ENCODE measurements at places on chromosomes 6 and 20. TPM values are rescaled to one million over a fixed set of nuclear protein-coding genes. Genes with fewer than 3 reads are reported as not detected.

DNA sequence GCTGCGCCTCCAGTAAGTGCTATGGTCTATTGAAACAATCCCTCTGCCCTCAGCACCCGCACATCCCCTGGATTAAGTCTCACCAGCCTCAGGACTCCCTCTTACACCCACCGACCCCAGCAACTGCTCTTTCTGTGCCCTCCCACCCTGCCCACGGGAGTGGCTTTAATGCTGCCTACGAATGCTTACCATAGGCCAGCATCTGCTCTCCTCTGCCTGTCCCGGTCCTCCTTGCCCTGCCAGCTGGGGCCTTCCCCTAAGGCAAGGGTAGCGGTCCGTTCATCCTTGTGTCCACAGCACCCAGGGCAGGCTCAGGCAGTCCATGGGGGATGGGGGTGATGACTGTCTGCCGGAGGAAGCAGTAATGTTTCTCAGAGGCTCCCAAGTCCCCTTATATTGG lies 4.1 kb downstream of the EBF4 start:
- no peak for DNase-seq
- no peak overlapping the region for H3K27ac ChIP-seq
- H3K4me3 ChIP-seq = no peak overlapping the region
- H3K36me3 ChIP-seq = no peaks in the 10 kb centered on the region

GRCh38 chr6:88238901-88239300 lies 72.8 kb upstream of the CNR1 start:
- H3K27ac ChIP-seq = no peak overlapping the region
- DNase-seq = no peak
- no peaks in the 10 kb centered on the region for H3K36me3 ChIP-seq
- no peak overlapping the region for H3K4me3 ChIP-seq

GRCh38 chr6:33885132-33886057 lies 81.6 kb upstream of the MLN start:
- H3K27ac ChIP-seq = no peak overlapping the region
- no peaks in the 10 kb centered on the region for H3K36me3 ChIP-seq
- no peak overlapping the region for H3K4me3 ChIP-seq
- peaks cover 2% of the 10 kb centered on the region for H3K4me1 ChIP-seq
- DNase-seq = no peak

GRCh38 chr6:113432521-113433334 lies 424.4 kb upstream of the MARCKS start:
- no peaks in the 10 kb centered on the region for H3K27me3 ChIP-seq
- no peak for DNase-seq
- no peak overlapping the region for H3K27ac ChIP-seq
- no peak overlapping the region for H3K4me3 ChIP-seq
- H3K36me3 ChIP-seq = no peaks in the 10 kb centered on the region

DNA sequence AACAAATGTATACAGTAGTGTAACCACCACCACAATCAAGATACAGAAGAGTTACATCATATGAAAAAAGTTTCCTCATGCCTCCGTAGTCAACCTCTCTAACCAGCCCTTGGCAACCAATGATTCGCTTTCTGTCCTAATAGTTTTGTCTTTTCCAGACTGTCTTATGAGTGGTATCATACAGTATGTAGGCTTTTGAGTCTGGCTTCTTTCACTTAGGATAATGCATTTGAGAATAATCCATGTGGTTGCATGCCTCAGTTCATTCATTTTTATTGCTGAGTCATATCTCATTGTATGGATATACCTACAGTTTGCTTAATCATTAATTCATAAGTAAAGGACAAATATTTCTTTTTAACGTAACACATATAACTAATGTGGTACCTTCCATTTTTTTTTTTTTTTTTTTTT lies 86.4 kb upstream of the RIPOR2 start:
- H3K27ac ChIP-seq = no peak overlapping the region
- H3K27me3 ChIP-seq = no peaks in the 10 kb centered on the region
- H3K36me3 ChIP-seq = no peaks in the 10 kb centered on the region
- no peaks in the 10 kb centered on the region for H3K4me1 ChIP-seq

DNA sequence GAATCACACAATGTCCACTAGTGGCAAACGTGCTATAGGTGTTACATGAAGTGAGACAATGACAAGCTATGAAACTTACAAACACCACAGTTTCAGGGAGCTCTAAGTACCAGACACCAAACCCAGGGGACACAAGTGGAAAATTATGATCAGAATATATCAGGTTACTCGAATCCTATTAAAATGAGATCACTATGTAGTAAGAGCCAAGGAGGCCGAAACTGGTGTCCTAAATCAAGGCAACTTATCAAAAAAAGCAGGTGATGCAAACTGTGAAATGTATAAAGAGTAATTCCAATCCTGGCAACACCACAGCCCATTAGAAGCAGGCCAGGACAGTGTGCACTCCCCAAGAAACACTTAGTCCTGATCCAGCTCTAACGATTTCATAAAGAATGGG lies 100.3 kb downstream of the ARHGAP18 start:
- no peaks in the 10 kb centered on the region for H3K4me1 ChIP-seq
- no peaks in the 10 kb centered on the region for H3K27me3 ChIP-seq
- no peak overlapping the region for H3K27ac ChIP-seq
- H3K4me3 ChIP-seq = no peak overlapping the region
- no peak for DNase-seq
- H3K36me3 ChIP-seq = no peaks in the 10 kb centered on the region

DNA sequence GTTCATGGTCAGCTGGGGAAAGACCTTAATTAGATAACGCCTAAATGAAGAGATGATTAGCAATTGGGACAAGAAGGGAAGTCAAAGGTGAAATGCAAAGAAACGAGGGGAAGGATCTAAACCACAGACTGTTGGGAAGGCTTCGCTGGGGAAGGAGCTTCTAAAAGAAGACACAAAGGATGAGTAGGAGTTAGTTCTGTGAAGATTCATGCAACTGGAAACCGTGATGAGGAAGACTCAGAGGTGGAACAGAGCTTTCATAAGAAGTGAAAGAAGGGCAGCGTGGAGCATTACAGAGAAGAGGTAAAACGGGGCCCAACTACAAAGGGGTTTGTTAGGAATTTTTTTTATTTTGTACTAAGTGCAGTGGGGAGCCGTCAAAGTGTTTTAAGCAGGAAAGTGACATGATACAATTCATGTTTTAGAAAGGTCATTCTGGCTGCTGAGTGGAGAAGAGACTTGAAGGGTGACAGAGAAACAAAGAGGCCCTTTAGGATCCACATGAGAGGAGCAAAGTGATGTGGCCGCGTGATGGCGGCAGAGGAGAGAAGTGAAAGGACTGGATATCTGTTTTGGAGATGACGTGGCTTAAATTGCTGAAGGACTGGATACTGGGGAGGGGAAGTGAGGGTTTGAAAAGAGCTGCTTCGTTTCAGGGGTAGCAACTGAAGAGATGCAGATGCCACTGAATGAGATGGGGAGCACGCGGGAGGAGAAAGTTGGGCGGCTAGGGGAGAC lies 33.6 kb downstream of the TTI1 start:
- H3K36me3 ChIP-seq = peaks cover 15% of the 10 kb centered on the region
- no peak for DNase-seq
- H3K4me1 ChIP-seq = peaks cover 18% of the 10 kb centered on the region
- H3K27ac ChIP-seq = no peak overlapping the region

DNA sequence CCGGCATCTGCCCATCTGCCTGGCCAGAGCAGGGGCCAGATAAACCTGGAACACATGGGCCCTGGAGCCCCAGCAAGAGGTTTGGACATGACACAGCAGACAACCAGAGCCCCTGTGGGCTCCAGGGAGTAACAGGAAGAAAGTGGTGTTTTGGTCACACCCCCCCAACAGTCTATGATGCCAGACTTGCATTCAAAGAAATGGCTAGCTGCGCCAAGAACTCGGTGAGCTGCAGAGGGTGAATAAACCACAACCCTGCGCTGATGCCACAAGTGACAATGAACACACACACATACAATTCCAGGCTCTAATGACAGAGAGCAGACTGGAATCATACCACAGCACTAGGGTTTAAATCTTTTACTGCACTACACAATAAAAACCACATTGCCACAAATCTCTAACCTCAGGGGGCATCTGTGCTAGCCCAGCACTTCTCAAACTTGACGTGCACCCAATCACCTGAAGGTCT lies 34.0 kb downstream of the TRERF1 start:
- H3K27ac ChIP-seq = no peak overlapping the region
- H3K4me1 ChIP-seq = peaks cover 2% of the 10 kb centered on the region
- no peaks in the 10 kb centered on the region for H3K36me3 ChIP-seq

- DNase-seq = no peak
- no peak overlapping the region for H3K27ac ChIP-seq
These were observed 15.0 kb upstream of the GMNN start for GRCh38 chr6:24759718-24760117.

DNA sequence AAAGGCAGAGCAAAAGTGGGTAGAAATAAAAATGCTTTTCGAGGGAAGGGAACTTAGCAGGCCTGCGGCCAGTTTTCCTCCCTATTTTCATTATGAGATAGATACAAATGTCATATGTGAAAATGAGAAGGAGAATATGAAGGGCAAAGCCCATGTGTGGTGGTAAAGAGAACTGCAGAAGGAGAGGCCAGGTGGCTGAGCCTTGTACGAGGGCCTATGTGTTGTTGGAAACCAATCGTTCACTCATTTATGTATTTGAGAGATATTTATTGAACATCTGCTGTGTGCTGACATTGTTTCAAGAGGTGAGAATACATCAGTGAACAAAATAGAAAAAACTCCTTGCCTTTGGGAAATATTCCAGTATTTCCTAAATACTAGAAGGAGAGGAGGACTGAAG lies 147.7 kb downstream of the SH3BGRL2 start:
- no peak for DNase-seq
- no peaks in the 10 kb centered on the region for H3K27me3 ChIP-seq
- H3K4me3 ChIP-seq = no peak overlapping the region
- H3K36me3 ChIP-seq = no peaks in the 10 kb centered on the region
- no peaks in the 10 kb centered on the region for H3K4me1 ChIP-seq
- no peak overlapping the region for H3K27ac ChIP-seq

DNA sequence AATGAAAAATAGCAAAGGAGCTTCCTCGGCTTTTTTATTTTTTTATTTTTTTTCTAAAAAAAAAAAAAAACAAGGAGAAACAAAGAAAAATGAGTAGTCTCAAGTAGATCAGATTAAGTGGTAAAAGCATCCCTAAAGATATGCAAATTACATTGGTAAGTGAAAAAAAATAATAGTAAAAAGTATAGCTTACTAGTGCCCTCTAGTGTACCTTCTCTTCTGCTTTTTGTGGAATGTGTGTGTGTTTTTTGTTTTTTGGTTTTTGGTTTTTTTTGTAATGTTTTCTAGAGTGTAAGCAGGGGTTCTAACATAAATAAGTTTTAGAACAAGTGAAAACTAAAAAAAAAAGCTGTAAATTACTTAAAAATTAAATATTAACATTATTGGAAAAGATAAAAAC lies 1062.0 kb downstream of the HACE1 start:
- no peak for DNase-seq
- H3K4me3 ChIP-seq = no peak overlapping the region
- H3K36me3 ChIP-seq = no peaks in the 10 kb centered on the region
- no peaks in the 10 kb centered on the region for H3K27me3 ChIP-seq
- no peaks in the 10 kb centered on the region for H3K4me1 ChIP-seq
- H3K27ac ChIP-seq = no peak overlapping the region

DNA sequence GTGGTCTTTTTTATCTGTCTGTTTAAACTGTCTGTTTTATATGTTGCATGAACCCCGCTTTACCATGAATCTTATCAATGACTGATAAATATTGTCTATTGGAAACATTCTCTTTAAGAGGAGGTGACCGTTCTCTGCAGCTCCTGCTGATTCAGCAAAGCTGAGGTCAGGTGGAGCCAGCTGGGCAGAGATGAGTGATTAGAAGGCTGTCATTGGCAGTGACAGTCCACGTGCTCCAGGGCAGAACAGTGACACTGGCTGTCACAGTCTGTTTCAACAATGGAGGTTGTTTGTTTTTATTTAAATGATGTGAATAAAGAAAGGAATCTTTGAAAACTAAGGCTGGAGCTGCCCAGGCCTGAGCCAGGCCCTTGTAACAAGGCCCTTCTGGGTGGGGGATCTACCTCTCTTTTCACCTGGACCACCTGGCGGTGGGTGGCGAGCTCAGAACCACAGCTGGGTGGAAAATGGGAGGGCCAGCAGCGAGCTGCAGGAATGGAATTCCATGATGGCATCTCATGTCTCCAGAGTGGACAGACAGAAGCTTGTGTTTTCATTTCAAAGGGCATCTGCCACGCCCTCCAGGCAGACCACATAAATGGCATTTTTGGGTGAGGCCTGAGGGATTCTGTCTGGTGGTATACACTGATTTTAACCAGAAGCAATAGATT lies 12.6 kb downstream of the SYNJ2 start:
- peaks cover 2% of the 10 kb centered on the region for H3K36me3 ChIP-seq
- no peak for DNase-seq
- no peak overlapping the region for H3K27ac ChIP-seq
- no peaks in the 10 kb centered on the region for H3K27me3 ChIP-seq
- peaks cover 14% of the 10 kb centered on the region for H3K4me1 ChIP-seq

DNA sequence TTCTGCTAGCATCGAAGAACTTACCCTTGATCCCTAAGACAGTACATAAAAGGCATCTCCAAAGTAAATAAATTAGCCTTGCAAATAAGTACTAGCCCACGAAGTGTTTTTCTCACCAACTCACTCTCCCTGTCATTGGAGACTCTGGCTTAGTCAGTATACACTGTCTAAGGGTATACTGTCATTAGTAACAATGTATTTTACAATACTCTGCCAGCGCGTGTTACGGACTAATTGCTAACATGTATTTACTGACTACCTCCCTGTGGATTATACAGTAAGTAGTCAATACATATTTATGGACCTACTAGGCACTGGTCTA lies 72.1 kb downstream of the NFATC2 start:
- H3K27me3 ChIP-seq = no peaks in the 10 kb centered on the region
- no peaks in the 10 kb centered on the region for H3K36me3 ChIP-seq
- no peak overlapping the region for H3K27ac ChIP-seq
- H3K4me1 ChIP-seq = no peaks in the 10 kb centered on the region
- no peak for DNase-seq

DNA sequence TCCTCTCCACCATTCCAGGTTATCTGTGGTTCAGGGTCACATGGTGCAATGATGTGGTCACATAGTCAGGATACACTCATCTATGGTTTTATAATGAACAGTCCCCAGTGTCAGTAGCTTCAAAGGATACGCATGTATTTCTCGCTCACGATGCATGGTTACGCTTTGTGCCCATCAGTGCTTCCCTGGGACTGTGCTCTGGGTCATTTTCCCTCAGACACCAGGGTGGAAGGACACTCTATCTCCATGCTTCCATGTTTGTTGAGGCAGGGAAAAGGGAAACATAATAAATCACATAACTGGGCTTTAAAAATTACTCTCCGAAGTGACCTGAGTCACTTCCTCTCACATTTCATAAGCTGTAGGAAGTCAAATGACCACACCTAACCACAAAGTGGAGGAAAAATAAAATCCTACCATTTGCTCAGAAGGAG lies 394.8 kb upstream of the NOX3 start:
- no peak overlapping the region for H3K27ac ChIP-seq
- no peaks in the 10 kb centered on the region for H3K4me1 ChIP-seq
- H3K4me3 ChIP-seq = no peak overlapping the region
- DNase-seq = peak; percentile 44

GRCh38 chr6:46137387-46137786 lies 7.6 kb downstream of the ENPP4 start:
- no peak for DNase-seq
- H3K27me3 ChIP-seq = no peaks in the 10 kb centered on the region
- H3K4me3 ChIP-seq = no peak overlapping the region
- H3K27ac ChIP-seq = no peak overlapping the region
- no peaks in the 10 kb centered on the region for H3K4me1 ChIP-seq

Gene HDGFL1
- not detected for total RNA-seq

Gene SLC23A2
- 11.0 TPM for total RNA-seq

All from fibroblast of lung (primary cell).